GM23248 (cell line): ENCODE measurements at places on chromosomes 3 and 15.

DNA sequence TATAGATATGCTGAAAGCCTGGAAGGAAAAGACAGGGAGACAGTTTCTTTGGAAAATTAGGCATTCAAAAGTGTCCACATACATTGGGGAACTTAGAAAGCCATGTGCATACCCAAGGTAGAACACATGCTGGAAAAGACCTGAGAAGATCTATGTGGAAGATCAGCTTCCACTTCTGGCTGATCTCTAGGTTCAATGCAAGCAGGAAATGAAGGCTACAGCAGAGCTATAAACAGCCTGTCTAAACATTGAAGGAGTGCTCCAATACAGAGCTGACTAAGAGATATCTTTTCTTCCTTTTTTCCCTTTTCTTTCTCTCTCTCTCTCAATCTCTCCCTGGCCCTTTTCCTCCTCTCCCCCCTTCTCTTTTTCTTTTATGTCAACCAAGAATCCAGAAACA lies 73.6 kb upstream of the TCF12 start:
- DNase-seq: no peak

- DNase-seq: no peak
These were observed 6.6 kb downstream of the PLS1 start for GRCh38 chr3:142602619-142603385.

DNA sequence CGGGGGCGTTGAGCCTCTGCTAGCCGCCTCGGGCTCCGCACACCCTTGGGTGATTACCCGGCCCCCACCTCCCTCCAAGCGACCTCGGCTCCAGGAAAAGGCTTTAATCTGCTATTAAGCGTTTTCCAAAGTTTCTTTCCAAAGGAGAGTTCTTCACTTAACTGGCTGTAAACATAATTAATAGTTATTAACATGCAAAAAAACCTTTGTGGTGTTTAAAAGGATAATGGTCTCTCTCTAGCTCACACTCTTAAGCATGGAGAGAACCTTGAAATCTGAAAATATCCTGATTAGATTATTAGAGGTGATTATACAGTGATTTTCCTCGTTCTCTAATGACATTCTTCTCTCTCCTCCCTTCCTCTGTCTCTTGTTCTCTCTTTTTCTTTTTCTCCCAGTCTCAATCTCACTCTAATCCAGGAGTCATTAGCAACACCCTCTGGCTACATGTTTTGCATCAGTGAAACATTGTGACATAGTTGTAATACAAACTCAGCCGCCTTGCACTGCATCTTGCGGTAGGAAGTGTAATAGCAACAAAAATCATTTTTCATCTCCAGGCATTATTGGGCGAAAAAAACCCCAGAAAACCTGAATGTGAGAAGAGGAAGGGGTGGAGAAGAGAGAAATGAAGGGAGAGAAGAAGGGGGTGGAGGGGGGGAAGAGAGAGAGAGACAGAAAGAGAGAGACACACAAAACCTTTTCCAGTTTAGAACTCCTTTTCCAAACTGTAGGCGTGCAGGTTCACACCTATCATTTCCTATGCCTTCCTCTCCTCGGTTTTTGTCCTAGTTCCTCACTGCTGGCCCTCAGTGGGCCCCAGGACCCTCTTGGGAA lies 24.4 kb downstream of the NR2F2 start:
- DNase-seq: peak; percentile 92

DNA sequence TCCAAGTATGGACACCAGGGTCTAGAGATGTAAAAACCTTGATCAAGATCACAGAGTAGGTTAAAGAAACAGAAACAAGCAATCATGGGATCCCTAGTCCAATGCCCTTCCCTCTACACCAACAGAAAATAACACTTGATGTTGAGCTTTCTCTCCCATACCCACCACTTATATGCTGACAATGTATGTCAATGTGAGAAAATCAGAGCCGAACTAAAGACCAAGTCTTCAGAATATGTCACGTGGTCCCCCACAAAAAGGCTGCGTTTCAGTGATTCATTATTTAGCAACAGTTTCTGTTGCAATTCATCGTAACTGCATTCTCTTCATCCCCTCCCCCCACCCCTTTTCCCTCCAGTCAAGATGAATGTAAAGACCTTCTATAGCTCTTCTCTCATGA lies 278.9 kb upstream of the STT3B start:
- DNase-seq: no peak

DNA sequence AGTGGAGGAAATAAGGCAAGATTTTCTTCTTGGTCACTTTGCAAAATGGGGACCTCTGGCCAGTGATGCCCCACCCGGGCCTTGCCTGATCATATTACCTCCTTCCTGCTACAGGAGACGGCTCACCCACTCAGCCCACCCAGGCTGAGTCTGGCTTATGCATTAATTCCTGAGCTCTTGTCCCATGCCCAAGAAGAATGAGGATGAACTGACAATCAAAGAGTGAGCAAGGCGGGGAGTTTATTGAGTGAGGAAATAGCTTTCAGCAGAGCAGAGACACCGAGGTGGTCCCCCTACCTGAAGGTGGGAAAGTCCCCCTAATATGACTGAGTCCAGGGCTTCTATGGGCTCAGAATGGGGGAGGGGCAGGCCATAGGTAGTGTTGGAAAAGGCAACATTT lies 107.5 kb downstream of the EOMES start:
- no peak for DNase-seq

DNA sequence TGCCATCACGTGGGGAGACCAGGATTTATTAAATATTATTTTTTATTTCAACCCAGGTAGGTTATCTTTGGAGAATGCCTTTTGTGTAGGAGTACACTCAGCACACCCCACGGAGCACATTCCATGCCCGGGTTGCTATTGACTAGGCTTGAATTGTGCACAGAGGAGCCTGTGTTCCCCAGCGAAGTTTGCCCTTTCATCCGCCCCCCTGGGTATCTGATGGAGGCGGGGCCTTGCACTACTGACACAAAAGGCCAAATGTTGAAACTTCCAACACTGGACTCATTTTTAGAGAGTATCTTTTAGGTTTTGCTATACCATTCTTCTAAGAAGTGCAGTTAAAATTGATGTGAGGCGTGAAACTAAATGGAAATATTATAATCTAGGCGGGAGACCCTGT lies 39.3 kb upstream of the PPP4R2 start:
- no peak for DNase-seq

GRCh38 chr3:43378066-43378935 lies 92.0 kb downstream of the SNRK start:
- DNase-seq: peak; percentile 43

GRCh38 chr3:39322936-39323335 lies 6.6 kb upstream of the CCR8 start:
- DNase-seq: no peak

- no peak for DNase-seq
These were observed 6.5 kb downstream of the CHST13 start for GRCh38 chr3:126530171-126531050.

DNA sequence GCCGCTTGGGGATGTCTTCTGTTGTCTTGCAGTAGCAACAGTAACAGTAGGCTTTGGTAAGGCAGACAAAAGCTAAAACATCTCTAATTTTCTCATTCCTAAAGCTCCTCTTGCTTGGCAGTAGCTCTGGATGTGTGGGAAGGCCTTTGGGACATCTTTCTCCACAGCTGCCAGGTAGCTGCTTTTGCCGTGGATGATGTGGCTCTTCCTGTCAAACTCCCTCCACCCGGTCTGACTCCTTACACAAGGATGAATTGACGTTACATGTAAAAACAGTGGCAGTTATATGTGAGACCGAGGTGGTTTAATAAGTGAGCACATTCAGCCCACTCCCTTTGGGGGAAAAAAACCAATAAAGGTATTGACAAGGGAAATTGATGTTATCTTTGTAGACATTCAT lies 309.1 kb downstream of the TUSC7 start:
- DNase-seq: no peak

GRCh38 chr15:22806664-22807063 lies 20.2 kb downstream of the NIPA1 start:
- no peak for DNase-seq

GRCh38 chr15:83983634-83984458 lies 251.7 kb upstream of the GOLGA6L4 start:
- DNase-seq: no peak

- DNase-seq: no peak
These were observed 103.2 kb downstream of the GABRG3 start for GRCh38 chr15:27074179-27074578.

GRCh38 chr3:139020868-139021234 lies at the start of gene PRR23B:
PRR23B (minus strand) TSS chr3:139020926; CDS start chr3:139020661, 265 bp downstream.
- peak; percentile 8 for DNase-seq

- no peak for DNase-seq
These were observed 137.8 kb downstream of the RORA start for GRCh38 chr15:61091289-61091616.

DNA sequence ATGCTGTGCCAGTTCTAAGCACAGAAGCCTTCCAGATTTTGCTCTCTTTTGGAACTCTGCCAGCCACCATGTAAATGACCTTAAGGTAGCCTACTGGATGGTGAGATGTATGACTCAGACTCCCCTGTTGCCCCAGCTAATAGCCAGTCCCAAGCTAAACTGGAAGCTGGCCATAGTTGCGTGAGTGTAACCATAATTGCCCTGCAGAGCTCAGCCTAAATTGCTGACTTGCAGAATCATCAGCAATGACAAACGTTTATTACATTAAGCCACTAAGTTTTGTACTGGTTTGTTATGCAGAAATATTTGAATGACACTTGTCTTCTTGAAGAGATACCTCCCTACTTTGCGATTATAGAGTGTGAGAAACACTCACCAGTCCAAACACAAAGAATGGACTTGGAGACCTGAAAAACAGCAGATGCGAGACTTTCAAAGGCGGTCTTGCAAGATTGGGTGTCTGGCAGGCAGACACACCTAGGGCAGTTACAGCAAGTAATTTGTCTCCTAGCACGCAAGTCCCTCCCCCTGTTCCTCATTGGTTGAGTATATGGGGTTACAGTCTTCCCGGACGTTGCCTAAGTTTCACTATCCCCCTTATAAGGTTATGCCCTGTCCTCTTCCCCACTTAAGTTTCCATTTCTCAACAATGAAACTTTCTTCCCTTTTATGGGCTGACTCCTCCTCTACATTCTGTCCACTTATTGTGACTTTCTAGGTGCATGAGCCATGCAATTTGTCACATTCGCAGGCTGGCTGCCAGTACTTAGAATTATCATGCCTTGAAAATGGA lies 83.6 kb upstream of the XCR1 start:
- peak; percentile 66 for DNase-seq
